ENCODE measurements at places on chromosomes 3 and 15.

DNA sequence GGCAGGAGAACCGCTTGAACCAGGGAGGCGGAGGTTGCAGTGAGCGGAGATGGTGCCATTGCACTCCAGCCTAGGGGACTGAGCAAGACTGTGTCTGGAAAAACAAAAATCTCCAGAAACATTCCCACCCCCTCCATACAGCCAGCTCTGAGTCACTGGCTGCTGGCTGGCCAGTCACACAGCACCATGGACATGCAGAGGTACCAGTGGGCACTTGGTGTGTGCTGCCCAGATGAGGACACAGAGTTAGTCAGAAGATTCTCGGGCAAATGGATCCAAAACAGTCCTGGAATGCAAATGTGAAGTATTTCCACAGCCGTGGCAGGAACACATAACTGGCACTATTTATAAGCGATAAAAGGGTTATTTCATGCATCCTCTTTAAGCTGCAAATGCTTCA, 44.6 kb downstream of the BDH1 start:
- no peak for DNase-seq

DNA sequence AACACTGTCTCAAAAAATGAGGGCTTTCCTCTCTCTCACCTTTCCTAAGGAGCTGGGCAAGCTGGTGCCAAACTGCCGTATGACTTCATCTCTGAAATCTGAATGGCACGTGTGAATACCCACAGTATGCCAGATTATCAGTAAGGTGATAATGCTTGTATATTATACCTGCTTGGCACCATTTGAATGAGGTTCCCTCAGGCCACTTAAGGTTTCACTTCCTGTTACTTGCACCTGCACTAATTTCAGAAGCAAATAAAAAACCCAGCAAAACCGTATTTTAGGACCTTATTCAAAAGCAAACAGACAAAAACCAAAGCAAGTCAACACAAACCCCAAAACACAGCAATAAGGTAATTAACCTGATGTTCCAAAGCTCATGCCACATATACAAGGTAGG, 19.7 kb downstream of the FOXP1 start:
- no peak for DNase-seq

DNA sequence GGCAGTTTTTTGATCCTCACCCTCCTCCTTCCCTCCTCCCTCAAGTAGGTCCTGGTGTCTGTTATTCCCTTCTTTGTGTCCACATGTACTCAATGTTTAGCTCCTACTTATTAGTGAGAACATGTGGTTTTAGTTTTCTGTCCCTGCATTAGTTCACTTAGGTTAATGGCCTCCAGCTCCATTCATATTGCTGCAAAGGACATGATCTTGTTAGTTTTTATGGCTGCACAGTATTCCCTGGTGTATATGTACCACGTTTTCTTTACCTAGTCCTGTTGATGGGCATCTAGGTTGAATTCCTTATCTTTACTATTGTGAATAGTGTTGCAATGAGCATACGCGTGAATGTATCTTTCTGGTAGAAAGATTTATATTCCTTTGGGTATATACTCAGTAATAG, 61.7 kb upstream of the FGF7 start:
- DNase-seq: no peak

- peak; percentile 33 for DNase-seq
These were observed 15.1 kb upstream of the TCAIM start for GRCh38 chr3:44323341-44323955.

DNA sequence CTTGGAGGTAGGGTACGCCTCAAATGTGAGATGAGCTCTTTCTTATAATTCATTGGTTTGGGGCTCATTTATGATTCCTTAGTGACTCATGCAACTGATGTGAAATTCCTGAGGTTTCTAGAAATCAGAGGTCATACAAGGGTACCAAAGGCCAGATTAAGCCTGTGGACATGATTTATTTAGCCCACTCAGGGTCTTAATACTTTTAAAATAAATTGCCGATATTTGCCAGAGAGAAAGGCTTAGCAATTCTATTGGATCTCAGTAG, 289.0 kb downstream of the NEK10 start:
- no peak for DNase-seq

- no peak for DNase-seq
These were observed 315.8 kb upstream of the CCDC54 start for GRCh38 chr3:107061466-107061865.

DNA sequence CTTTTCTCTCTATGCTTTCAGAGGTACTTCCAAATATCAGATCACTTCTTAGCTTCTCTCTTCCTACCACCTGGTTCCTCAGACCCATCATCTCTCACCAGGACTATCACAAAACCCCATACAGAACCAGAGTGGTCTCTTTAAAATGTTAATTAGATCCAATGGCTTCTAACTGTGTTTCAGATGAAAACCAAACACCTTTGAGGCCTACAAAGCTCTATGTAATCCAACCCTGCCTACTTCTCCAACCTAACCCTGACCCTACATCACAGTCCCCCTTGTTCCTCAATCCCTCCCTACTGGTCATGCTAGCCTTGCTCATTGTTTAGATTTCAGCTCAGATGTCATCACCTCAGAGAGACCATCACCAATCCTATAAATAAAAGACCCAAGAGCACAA, 34.8 kb downstream of the SUMF1 start:
- no peak for DNase-seq

DNA sequence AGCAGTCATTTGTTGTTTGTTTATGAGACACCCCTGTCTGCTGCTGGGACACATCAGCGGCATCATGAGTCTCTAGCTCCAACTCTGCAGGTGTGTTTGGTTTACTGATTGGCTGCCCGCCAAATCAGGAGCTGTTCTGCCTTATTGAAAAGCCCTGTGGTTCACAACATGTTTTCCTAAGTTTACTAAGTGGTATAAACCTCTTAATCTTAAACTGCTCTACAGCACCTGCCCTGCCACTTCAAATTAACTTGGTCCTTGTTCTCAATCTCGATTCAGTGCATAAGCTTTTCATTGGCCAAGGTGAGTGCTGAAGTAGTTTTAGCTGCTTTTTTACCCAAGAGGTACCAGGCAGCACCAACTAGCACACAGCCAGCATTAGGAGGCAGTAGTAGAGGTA, 77.8 kb upstream of the WDR72 start:
- no peak for DNase-seq

DNA sequence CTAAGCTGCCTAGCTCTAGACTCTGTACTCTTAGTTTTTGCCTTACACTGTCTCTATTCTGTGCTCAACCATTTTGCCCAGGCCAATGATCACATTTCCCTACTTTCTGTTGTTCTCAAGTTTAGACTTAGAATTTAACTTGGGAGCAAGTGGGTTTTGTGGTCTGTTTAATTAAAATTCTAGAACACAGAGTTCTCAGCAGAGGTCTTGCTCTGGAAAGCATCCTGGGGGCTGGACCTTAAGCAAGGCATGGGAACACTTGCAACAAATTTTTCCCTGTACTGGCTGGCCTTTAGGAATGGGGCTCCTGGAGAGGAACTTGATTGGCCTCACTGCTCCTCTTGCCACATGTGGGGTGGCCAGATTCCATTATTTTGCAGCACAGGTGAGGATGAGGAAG, 236.3 kb upstream of the LRTM1 start:
- DNase-seq: no peak

- DNase-seq: no peak
These were observed 110.4 kb upstream of the CTNNB1 start for GRCh38 chr3:41088882-41089281.

DNA sequence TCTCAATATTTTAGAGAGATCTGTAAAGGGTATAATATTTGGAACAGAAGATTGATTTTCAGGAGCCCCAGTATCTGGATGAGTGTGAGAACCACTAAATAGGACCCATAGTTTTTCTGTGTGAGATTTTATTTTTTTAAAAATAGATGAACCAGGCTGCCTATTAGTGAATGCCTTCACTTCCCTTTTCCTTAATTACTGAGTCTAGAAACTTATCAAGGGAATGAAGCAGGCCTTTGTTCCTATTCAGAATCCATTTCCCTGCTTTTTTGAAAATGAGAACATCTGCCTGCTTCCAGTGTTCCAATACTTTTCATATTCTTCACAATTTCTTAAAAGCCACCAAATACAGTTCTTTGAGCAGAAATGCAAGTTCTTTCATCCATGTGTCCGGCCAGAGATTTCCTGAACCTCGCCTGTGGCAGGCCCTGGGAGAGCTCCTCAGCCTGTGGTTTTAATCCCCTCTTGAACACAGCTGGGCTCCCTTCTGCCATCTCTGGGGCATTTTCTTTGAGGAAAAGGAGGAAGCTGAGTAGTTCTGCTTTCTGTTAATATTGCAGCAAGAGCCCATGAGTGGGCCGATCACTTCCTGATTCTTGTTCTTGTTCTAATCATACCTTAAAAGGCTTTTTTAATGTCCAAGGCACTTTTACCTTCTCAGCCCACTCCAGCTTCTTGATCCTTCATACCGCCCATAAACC, 4.7 kb downstream of the EHD4 start:
- no peak for DNase-seq

DNA sequence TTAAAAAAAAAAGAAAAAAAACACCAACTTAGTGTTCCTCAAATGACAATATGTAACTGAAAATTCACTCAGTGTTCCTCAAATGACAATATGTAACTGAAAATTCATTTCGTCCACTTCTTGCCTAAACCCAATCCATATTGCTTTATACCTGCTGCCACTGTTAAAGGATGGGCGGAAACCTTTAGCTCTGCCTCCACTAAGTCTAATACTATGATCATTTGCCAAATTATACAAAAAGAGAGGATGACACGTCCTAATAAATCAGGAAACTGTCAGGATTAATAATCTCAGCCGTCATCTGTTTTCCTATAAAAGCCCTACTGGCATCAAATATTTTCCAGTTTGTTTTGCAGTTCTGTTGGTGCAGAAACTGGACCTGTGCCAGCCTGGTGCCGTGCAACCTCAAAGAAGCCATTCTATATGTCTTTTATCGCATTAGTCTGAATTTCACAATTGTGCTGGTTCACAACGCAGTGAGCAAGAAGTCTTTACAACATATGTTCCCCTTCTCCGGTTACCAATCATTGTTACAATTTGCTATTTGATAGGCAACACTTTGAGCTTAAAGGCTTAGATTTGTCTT, 160.4 kb upstream of the KCNH8 start:
- DNase-seq: no peak

GRCh38 chr15:89209057-89209456, 12.3 kb downstream of the RLBP1 start:
- no peak for DNase-seq

DNA sequence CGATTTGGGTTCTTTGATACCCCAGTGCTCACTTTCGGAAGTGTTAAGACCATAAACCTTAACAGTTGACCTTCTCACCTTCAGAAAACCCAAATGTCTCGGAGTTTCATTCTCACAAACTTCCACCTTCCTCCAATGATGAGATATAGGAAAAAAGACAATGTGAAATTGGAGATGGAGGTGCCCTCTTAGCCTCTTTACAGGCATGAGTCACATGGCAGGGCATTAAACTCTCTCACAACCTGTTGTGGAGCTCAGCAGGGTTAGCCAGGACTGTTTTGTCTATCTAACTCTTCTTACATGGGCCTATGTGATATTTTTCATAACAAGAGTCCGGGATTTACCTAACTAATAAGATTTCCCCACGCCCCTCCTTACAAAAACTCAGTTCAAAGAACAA, 10.7 kb downstream of the AGTR1 start:
- DNase-seq: no peak

DNA sequence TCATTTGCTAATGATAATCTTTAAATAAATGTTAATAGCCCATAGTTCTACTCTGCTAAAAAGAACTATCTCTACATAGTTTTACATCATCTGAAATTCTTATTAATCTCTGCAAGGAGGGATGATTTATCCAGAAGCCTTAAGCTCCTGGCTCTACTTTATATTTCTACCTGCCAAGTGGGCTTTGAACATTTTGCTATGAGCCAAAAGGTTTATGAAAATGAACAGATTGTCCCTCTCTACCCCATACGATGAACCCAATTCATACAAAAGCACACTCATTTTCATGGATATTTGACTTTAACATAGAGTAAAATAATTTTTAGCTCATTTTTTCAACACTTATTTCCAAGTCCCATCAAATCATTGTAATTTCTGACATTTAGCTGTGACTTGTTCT, 611.0 kb downstream of the NSUN3 start:
- DNase-seq: no peak

GRCh38 chr3:138459619-138460535, 25.5 kb downstream of the ESYT3 start:
- no peak for DNase-seq

GRCh38 chr15:60374628-60375081, 23.1 kb downstream of the ANXA2 start:
- DNase-seq: no peak

- DNase-seq: no peak
These were observed 969.4 kb downstream of the NTRK3 start for GRCh38 chr15:87287156-87287555.

DNA sequence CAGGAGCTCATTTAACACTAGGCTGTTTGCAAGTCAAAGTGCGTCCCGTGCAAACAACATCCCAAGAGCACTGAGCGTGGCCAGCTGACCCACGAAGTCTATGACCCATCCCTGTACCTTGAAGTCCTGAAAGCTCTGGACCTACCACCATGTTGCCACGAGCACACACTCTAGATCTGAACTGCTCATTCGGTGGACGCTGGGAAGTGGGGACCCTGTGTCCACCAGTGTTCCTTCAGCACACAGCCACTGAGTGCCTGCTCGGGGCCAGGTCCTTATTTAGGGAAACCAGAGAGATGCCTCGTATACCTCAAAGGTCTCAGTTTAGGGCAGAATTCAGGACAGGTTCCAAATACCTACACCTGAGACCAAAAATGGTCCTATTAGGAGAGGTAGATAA, 236.9 kb downstream of the XXYLT1 start:
- no peak for DNase-seq

GRCh38 chr3:52087731-52088130, 31.4 kb upstream of the DUSP7 start:
- no peak for DNase-seq

DNA sequence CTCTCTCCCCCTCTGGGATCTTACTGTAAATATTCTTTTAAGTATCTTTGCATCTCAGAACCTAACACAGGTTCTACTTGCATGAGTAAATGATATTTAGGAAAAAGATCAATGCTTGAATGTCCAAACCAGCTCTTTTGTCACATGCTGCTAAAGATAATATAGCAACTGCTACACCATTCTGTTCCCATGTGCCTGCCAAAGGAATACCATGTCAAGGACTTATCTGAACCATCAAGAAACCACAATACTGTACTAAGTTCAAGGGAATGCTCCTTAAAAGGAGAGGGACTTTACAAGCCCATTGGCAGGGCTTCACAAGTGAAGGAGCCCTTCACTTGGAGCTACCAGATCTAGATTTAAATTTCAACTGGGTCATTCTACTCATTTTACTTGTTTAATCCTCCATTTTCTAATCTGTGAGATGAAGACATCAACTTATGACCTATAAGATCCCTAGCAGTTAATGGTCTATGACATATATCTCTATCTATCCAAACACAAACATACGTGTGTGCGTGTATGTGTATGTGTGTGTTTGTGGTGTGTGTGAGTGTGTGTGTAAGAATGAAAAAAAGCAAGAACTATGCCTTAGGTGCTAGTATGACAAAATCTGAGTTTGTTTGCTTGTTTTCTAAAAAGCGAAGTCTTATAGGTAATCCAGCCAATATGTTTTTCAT, 13.0 kb upstream of the SEC62 start:
- DNase-seq: no peak

DNA sequence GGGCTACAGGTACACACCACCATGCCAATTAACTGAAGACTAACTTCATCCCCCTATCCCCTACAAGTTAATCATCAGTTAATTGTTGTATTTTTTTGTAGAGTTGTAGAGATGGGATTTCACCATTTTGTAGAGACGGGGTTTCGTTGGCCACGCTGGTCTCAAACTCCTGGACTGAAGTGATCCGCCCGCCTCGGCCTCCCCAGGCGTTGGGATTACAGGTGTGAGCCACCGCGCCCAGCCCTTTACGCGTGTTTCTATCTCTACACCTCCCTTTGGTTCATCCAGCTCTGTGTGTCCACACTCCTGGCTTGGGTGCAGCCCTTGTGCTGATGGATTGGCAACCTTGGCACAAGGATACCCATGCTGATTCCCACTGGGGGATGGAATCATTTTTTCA, 258.8 kb downstream of the FAM43A start:
- DNase-seq: no peak
